ENCODE measurements at places on chromosomes 6 and 20. TPM values are rescaled to one million over a fixed set of nuclear protein-coding genes. Genes with fewer than 3 reads are reported as not detected.
A peak's percentile ranks its signal among the peaks of the same experiment; 100 is the strongest.

Gene CYP24A1
- not detected for total RNA-seq

Gene HLA-DQA1
- 0.81 TPM for total RNA-seq

Gene POU5F1
- not detected for total RNA-seq

Gene SPATS1
- total RNA-seq: not detected

Gene KIAA0408
- 2.0 TPM for total RNA-seq

DNA sequence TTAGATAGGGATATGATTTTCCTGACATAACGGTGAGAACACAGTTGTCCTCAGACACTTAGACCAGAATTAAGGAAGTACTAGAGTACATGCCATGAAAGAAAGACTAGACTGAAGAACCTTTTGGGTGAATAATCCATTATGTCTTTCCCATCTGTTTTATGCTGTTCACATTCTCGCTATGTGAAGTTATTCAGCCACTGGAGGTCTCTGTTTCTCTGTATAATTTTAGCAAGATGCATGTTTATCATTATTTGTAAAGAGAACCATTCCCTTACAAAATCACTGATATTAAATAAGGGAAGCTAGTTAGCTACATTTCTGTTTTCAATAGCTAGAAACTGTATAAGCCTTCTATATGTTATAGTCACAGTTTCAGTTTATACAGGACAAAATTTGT, 391.9 kb downstream of the CD109 start:
- peaks cover 2% of the 10 kb centered on the region for H3K27me3 ChIP-seq
- no peaks in the 10 kb centered on the region for H3K4me1 ChIP-seq
- no peak overlapping the region for H3K27ac ChIP-seq
- H3K4me3 ChIP-seq: no peak overlapping the region

GRCh38 chr6:168345266-168345665, 25.7 kb upstream of the DACT2 start:
- no peak overlapping the region for H3K4me3 ChIP-seq
- peaks cover 30% of the 10 kb centered on the region for H3K27me3 ChIP-seq
- no peaks in the 10 kb centered on the region for H3K4me1 ChIP-seq
- DNase-seq: no peak

- no peak overlapping the region for H3K27ac ChIP-seq
- no peak for DNase-seq
- no peaks in the 10 kb centered on the region for H3K36me3 ChIP-seq
- H3K4me1 ChIP-seq: no peaks in the 10 kb centered on the region
- peaks cover 12% of the 10 kb centered on the region for H3K27me3 ChIP-seq
These were observed 107.8 kb downstream of the SYNE1 start for GRCh38 chr6:152529369-152529768.

DNA sequence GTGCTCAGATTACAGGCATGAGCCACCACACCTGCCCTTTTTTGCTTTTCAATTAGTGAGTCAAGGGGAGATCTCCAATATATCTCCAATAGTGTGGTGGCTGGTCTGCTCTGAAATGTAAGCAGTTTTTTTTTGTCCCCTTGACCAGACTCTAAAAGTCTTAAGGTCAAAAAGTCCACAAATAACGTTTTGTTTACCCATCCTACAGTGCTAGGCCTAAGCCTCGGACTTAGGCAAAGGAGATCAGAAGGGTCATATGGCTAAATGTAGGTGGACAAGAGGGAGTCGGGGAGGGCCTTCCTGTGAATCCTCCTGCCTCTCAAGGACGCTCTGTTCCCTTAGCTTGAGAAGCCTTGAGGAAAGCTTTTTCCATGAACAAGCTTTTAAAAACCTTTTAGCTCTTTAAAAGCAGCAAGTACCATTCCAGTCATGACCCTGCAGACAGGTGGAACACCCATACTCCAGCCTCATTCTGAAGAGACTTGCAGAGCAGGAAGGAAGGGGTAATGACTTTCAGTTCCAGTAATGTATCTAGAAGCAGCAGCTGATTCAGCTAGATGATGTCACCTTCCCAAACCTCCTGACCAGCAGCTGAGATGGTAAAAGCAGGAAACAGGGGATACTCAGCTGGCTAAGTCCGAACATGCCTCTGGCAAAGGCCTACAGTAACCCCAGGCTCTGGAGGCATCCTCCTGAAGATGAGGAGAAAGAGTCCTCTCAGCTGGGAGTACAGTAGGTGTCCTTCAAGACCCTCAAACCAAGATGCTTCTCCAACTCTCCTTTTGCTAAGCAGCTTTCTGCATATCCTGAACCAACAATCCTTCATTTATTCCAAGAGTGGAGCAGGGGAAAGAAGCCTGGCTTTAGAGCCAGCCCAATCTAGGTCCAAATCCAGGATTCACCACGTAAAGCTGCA, 23.6 kb downstream of the BCL2L1 start:
- no peak overlapping the region for H3K4me3 ChIP-seq
- H3K36me3 ChIP-seq: peaks cover 51% of the 10 kb centered on the region
- H3K27ac ChIP-seq: peak overlapping the region; percentile 91

Data from activated naive CD4-positive, alpha-beta T cell treated with anti-CD3 and anti-CD28 coated beads for 36 hours (primary cell).